ENCODE measurements at places on chromosomes 12 and 14. TPM values are rescaled to one million over a fixed set of nuclear protein-coding genes. Genes with fewer than 3 reads are reported as not detected.
A peak's percentile ranks its signal among the peaks of the same experiment; 100 is the strongest.

CRY1 gene
- 9.9 TPM for polyA plus RNA-seq

SLC8A3 gene
- not detected for polyA plus RNA-seq

CCDC175 gene
- polyA plus RNA-seq = not detected

FGD6 gene
- 2.0 TPM for polyA plus RNA-seq

CRIP1 gene
- polyA plus RNA-seq = 1.0 TPM

TRHDE gene
- polyA plus RNA-seq = 25.4 TPM

GPR68 gene
- 0.94 TPM for polyA plus RNA-seq

GRCh38 chr12:122201381-122201780 is 2.1 kb upstream of the B3GNT4 start:
- DNase-seq = no peak

DNA sequence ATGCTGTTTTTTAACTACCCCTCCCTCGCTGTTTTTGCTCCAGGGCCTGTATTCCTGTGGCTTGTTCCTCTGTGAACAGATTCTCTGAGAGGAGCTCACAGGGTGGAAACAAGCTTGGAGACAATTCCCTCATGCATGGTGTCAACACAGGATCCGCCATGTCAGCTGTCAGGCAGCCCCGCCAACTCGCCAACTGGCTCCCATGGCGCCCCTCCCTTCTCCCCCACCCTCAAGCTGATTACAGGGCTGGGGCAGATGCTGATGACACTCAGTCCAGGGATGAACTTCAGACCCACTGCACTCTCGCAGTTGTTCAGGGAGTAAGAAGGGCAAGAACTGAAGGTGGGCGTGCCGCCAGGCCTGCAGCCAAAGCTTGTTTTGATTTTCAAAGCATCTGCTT is 229.9 kb downstream of the NTF3 start:
- no peak for DNase-seq

DNA sequence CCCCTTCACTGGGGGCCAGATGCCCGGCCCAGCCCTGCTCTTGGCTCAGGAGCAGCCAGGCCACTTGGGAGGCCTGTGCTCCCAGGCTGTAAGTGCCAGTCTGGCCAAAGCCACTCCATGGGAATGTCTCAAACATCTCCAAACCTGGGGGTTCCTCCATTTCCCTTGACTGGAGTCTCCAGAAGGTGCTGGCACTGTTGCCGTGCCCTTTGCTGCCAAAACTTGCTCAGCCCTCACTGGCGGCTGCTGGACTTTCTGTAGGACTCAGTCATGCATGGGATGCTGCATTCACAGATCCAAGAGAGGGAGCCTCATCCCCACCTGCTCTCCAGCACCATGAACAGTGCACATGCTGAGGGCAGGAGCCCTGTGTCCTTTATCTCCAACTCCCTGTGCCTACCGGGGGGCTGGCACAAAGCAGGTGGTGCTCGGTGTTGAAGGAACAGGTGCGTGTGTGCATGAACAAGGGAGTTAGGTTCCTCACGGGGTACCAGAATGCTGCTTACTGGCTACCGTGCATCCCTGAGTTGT is 9.6 kb upstream of the OTUB2 start:
- DNase-seq = no peak

- DNase-seq = no peak
Measured at GRCh38 chr12:69341328-69341727, 6.9 kb upstream of the LYZ start.

GRCh38 chr12:110932046-110932445 is 11.7 kb upstream of the MYL2 start:
- DNase-seq = no peak

DNA sequence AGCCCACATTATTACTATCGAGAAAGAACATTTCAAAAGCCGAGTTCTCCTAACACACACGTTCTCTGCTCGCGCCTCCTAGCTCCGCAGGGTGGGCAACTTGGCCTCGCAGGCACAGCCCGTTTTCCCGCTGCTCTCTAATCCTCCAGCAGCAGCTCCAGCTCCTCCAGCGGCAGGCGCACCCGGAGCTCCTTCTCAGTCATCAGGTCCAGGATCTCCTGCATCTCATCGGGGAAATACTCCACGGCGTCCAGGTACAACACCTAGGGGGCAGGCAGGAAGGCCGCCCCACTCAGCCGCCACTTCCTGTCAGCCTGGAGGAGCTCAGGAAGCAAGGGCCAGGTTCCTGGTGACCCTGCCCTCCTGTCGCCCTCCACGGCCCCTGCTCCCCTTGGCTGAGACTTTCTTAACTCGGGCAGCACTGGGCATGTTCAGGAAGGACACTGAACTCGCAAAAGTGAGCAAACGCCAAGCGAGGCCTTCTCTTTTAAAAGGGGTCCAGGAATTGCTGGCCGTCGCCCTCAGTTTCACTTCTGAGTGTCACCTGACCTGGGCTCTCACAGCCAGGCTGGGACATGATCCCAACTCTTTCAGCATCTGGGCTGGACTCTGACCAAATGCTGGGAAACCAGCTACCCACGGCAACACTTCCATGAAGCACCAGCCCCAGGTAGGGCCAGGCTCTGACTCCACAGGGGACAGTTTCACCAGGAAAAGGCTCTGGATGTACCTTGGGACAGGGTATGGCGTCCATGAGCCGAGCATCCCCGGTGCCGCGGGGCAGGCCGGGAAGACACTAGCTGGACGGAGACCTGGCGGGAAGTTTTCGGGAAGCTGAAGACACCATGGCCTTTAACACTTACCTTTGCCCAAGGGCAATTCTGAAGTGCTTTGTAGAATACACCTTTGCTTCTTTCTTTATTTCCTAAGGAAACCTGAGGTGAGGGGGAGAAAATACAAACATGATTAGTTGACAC is 22.1 kb downstream of the PSMC1 start:
- DNase-seq = no peak

- no peak for DNase-seq
Measured at GRCh38 chr12:98911396-98911795, 266.3 kb downstream of the APAF1 start.

GRCh38 chr12:118682656-118683055 is 298.7 kb upstream of the SRRM4 start:
- DNase-seq = no peak

- DNase-seq = no peak
Measured at GRCh38 chr14:91722386-91722785, 9.5 kb downstream of the CATSPERB start.

DNA sequence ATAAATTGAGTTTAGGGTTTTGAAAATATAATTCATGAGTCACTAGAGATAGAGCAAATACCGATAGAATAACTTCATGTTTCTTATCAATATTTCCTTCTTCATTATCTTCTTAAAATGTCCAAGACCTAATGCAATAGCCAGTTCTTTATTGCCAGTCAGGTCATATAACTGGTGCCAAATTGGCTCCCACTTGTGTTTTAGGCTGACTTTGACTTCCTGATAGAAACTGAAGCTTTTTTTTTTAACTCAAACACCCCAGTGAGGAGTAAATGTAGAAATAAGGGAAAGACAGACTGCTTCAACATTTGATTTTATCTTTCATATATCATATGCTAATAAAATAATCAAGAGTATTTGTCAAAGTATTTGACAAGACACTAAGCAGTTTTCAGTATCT is 80.7 kb downstream of the ARMH4 start:
- no peak for DNase-seq

GRCh38 chr12:86683568-86684304 is 427.5 kb upstream of the MGAT4C start:
- peak; percentile 69 for DNase-seq

DNA sequence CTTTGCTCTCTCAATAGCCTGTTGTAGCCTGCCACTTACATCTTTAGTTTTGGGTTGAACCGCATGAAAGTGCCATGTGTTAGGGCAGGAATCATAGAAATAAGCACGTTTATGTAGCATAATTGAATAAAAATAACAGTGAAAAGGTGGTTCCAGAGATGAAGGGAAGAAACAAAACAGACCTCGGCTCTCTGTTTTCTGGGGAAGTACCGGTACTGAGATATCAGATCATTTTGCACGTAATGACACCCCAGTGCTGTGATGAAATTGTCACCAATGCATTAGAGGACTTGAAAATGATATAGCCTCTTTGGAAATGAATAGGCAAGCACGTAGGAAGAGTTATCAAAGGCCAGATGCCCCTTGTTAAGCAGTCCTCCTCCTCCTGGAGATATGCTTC is 42.5 kb upstream of the DLK1 start:
- DNase-seq = no peak

DNA sequence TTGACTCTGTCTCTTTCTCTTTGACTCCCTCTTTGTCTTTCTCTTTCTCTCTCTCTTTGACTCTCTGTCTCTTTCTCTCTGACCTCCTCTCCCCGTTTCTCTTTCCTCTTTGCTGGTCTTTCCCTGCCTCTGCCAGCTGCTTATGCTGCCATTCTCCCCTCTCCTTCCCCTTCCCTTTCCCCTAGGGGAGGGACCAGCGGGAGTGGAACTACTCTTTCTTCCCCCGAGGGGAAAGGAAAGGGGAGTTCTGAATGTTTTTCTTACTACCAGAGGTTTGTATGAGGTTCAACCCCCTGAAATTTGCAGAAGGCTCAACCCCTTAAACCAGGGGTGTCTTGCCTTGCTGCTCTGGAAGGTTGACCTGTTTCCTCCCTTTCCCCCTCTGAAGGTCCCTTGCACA is 24.7 kb upstream of the RNASE1 start:
- DNase-seq = no peak

- DNase-seq = no peak
Measured at GRCh38 chr14:105962532-105962931, 436.1 kb downstream of the TMEM121 start.

GRCh38 chr12:8609061-8609570 is 3.5 kb downstream of the AICDA start:
- DNase-seq = peak; percentile 47

DNA sequence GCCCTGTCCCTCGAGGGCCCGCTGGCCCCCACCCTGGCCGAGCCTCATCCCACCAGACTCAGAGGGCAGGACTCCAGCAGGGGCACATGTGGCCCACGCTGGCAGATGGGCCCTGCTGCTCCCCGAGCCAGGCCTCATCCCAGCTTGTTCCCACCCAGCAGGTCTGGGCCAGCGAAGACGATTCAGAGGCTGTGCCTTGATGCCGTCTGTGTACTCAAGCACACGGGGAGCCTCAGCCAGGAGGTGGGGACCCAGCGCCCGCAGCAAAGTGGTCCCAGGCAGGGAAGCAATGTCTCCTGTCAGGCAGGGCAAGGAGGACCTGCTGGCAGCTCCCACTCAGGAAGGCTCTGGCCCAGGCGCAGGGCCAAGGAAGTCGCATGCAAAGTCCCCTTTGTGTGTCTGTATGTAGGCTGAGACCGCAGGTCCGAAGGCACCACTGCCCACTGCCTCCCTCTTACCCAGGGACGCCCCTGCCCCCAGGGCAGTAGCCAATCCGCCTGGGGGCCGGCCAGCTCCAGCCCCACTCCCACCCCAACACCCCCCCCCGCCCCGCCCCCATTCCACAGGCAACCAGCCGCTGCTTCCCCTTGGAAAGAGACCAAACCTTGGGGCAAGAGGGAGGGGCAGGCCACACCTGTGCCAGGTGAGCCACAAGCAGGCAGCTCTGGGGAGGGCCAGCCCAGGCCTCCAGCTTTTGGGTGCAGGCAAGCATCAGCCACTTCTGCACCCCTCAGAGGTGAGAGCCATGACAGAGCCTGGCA is 9.4 kb downstream of the DEGS2 start:
- DNase-seq = no peak
